T47D (cell line): ENCODE measurements at places on chromosomes 1 and 21.
A peak's percentile ranks its signal among the peaks of the same experiment; 100 is the strongest.

- no peak for DNase-seq
Measured at GRCh38 chr1:111988743-111989453, 570 bp downstream of the KCND3 start.

DNA sequence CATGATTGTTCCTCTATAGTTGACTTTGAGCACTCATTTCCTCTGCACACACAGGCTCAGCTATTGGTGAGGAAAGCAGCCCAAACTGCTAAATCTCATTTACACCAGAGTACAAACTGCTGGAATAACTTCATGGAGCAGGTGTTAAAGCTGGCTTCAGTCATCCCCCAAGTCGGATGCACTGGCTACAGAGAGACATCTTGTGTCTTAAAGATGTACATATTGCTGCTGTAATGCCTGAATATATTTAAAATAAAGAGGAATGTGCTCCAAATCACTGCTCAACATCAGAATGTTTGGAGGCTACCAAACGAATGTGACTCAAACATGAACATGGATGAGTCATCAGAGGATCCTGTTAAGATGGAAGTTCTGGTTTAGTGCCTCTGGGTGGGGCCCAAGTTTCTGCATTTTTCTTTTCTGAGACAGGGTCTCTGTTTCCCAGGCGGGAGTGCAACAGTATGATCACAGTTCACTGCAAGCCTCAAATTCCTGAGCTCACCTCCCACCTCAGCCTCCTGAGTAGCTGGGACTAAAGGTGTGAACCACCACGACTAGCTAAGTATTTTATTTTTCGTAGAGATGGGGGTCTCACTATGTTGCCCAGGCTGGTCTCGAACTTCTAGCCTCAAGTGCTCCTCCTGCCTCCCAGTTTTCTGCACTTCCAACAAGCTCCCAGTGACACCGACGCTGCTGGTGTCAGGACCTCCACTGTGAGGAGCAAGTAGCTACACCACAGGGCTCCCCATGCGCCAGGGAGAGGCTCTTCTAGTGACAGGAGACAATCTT lies 79.0 kb upstream of the KRTAP19-8 start:
- DNase-seq, result peak; percentile 25

DNA sequence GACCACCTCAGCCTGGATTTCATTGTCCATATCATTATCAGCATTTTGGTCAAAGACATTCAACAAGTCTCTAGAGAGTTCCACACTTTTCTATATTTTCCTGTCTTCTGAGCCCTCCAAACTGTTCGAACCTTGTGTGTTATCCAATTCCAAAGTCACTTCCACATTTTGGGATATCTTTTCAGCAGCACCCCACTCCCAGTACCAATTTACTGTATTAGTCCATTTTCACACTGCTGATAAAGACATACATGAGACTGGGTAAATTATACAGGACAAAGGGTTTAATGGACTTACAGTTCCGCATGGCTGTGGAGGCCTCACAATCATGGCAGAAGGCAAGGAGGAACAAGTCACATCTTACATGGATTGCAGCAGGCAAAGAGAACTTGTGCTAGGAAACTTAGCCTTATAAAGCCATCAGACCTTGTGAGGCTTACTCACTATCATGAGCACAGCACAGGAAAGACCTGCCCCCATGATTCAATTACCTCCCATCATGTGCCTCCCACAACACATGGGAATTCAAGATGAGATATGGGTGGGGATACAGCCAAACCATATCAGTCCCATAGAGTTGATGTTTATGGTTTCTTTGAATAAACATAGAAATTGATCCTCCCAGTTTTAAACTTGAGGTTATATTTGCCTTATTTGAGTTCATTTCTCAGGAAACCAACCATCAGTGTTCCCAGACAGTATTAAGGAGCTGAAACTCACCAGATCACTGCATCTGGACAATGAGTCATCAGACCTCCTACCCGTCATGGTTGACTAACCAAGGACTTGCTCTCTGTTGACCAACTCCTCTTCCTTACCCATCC lies 322.7 kb upstream of the DUSP10 start:
- DNase-seq, result no peak

DNA sequence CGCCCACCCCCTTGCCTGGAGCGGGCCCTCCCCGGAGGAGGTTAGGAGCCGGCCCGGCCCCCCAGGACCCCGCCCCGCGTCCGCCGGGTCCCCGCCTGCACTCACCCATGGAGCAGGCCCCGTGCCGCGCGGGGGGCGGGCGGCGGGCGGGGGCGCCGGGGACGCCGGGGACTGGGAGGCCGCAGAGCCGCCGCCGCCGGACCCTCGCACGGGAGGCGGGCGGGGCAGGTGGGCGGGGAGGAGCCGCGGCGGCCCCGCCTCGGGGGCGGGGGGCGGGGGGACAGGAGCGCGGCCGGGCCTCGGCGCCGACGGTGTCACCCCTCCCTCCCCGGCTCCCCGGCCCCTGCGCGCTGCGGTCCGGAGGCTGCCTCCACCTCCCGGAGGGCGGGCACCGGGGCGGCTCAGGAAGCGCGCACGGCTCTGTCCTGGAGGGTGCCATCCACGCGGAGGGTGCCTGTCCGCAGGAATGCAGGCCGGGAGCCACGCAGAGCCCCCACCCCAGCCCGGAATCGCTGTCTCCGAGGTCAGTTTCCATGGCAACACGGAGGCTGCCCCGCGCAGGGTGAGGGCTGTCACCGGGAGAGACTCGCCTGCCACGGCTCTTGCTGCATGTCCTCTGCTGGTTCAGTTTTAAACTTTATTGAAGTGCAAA lies 5.9 kb upstream of the PLEKHG5 start:
- DNase-seq, result peak; percentile 66
